Stimulated activated CD8-positive, alpha-beta memory T cell treated with anti-CD3 and anti-CD28 coated beads, Interleukin-4, amount 100 ng/mL, for 1 hour (primary cell): ENCODE measurements at places on chromosomes 5 and 9.

DNA sequence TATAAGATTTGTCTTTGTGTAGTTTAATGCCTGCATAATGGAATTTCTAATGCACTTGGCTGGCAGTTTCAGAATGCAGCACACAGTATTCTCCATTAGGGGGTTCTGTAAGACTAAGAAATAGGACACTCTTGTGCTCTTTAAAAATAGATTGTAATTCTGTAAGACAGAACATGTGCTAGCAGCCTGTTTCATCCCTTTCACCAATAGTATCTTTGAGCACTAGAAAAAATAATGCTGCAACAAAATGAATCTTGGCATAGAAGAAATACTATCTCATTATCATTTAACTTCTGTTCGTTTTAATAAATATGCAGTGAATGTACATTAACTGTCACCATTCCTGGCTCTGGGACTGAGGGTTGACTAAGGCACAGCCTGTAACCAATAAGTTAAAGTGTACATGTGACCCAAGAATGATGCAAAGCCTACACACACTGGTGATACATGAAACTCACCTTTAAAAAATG, 23.8 kb upstream of the ZNF622 start:
- no peak for DNase-seq

DNA sequence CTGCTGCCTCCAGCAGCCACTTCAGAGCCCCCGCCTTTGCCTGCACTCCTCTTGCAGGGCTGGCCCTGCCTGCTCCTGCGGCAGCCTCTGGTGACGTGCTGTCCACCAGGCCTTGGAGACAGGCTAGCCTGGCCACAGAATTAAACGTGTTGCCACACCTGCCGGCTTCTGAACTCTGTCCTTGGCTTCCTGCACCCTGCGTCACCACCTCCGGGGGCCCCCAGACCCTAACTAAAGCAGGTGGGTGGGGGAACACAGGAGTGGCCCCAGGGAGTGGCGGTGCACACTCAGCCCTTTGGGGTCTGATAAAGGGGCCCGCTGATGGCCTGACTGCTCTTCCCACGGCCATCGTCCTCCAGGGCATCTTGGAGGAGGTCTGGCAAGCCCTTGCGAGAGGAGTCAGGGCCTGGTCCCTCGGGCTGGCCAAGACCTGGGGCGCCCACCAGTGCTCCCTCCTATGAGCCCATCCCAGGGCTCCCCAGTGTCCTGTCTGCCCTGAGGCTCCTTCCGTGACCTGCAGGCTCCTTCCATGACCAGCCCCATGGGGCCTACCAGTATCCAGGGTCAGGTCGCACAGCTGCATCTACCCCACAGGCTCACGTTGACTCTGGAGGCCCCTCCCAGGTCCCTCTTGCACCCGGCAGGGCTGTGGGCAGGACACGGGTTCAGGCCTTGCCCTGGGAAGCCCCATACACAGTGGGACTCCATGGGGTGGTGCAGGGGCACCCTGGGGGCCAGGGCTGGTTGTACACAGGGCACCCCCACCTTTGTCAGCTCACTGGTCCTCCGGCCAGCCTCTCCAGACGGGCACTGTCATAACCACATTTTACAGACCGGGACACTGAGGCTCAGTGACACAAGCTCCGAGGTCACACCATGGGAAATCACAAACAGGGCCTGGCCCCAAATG, 1.0 kb upstream of the MAMDC4 start:
- no peak for DNase-seq

DNA sequence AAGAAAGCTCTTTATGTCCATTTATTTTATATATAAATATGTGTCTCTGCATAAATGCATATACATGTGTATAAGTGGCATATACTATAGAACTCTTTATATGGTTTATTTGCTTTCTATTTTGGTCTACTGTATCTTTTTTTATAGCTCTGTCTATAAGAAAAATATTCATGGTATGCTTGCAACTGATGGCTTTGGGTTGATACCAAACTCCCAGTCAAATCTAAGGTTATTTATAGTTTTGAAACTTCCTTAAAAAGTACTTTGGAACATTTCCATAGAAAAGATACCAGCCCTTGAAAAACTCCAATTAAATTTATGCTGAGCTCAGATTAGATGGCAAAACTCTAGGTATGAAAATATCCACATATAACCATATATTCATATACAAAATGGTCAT, 120.0 kb upstream of the KLF9 start:
- DNase-seq = no peak

GRCh38 chr5:154196955-154197652, 6.6 kb downstream of the GALNT10 start:
- no peak for DNase-seq
